ENCODE measurements at places on chromosomes 5 and 9.

DNA sequence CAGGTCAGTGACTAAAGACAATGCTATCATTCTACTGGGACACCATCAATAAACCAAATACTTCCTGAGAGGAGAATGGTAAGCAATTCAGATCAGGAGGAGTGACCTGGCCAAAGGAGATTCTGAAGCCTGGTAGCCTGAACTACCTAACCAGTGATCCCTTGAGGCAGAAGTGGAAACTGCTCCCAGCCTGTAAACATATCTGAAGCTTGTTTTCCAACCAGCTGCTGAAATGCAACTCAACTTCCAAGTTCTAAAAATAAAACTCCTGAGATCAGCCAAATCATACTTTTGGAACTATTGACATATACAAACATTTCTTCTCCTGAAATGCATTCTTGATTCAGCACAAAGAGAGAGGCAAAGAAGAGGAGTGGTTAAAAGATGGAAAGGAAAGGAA is 204.1 kb downstream of the EBF1 start:
- no peak for DNase-seq

DNA sequence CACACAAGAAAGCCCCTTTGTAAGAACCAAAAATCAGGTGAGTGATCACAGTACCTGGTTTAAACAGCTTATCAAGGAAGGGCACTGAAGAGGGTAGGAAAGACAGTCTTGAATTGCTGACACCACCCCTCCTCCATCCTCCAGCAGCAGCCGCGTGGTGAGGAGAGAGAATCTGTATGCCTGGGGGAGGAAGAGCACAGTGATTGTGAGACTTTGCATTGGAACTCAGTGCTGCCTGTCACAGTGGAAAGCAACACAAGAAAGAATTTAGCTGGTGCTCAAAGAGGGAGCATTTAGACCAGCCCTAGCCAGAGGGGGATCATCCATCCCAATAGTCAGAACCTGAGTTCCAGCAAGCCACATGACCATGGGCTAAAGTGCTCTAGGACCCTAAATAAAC is 11.6 kb upstream of the STX17 start:
- no peak for DNase-seq

- no peak for DNase-seq
Measured at GRCh38 chr9:136532799-136533774, 12.8 kb downstream of the NOTCH1 start.

DNA sequence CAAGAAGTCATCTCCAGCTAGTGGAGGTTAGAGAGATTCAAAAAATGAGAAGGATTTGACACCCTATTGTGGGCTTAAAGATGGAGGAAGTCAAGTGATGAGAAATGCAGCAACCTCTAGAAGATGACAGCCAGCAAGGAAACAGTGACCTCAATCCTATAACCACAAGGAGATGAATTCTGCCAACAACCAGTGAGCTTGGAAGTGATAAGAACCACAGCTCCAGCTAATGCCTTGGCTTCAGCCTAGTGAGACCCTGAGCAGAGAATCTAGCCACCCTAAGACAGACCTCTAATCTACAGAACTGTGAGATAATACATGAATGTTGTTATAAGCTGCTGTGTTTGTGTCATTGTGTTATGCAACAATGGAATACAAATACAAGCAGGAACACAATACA is 262.4 kb downstream of the GRIA1 start:
- no peak for DNase-seq

DNA sequence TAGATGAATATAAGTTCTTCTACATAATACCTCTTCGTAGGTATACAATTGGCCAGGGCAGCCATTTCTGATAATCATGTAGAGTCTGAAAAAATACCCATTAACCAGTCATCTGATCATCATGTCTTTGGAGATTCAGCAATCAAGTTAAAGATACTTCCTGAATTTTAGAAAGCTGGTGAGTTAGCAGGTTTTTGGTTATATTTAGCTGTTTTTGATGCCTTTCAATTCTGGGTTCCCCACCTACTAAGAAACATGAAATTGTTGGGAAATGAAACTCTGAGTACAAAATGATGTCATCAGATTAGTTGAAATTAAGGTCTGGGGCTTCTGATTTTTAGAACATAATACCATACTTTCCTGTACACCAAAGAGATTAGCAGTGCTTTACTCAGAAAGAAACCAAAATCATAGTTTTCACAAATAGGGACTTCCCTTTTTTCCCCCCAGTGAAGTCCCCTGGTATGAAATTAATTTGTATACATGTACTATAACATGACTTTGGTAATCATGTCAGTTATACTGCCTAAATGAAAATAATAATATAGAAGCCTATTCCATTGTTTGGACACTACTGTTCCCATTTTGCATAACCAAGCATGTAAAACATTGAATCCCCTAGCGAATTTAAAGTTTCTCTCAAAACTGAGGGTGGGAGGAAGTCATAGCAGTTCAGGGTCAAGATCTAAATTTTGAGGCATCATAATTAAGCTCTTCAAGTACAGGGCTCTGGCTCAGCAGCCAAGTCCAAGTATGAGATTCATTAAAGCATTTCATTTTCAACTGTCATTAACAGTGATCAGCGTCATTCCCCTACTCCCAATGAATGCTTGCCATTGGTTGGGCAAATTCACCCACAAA is 17.9 kb downstream of the PRLR start:
- DNase-seq = no peak

GRCh38 chr5:139745132-139745799 is 50.3 kb upstream of the PSD2 start:
- DNase-seq = peak; percentile 73

DNA sequence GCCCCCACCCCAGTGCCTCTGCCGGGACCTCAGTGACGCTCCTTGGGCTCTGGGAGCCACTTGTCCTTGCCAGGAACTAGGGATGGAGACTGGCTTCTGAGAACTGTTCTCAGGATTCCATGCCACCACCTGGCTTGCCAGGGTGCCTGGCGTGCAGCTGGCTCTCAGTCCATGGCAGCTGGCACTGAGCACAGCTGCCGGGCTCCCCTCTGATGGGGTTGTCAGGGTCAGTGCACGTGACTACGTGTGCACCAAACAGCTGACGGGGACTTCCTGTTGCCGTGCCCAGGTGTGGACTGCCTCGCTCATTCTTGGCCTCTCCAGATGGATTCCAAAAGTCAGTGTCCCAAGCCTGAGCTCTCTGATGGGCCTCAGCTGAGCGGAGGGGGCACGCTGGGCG is 9.4 kb downstream of the KCNT1 start:
- DNase-seq = no peak

DNA sequence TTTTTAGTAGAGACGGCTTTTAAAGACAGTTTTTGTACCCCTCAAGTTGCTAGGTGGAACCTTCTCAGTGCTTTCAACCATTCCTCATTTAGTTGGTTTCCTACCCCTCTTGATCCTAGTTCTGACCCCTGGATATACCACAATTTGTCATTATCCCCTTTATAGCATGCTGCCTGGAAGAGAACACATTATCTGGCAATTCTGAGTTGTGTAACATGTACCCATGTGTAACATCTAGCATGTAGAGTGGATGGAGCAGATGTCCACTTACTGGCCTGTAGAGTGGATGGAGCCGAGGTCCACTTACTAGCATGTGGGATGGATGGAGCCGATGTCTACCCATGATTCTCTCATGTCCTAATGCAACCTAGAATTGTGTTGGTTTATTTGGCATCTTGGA is 7.5 kb downstream of the SLC36A1 start:
- no peak for DNase-seq

- no peak for DNase-seq
Measured at GRCh38 chr5:93601802-93602155, 18.8 kb downstream of the NR2F1 start.

All from PC-9 (cell line).